ENCODE measurements at places on chromosomes 2 and 18.

- DNase-seq: peak; percentile 69
Observed at GRCh38 chr2:224882291-224883171, 159.7 kb downstream of the DOCK10 start.

DNA sequence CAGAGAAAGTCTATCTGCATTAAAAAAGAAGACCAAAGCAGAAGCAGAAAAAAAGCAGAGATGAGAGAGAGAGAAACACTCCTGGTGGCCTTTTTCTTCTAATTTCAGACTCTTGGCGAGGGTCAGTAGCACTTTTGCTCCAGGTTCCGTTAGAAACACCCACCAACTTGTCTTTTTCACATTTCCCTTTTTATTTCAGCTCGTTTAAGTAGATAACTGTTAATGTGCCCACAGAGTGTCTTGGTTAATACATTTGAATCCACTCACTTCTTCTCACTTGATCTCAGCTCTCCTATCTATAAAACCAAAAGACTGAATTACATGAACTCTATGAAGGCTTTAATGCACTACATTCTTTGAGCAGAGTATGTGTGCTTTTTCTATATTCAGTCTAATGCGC, 63.1 kb downstream of the AAK1 start:
- no peak for DNase-seq

- DNase-seq: no peak
Observed at GRCh38 chr2:241000831-241001321, 2.5 kb downstream of the SNED1 start.

DNA sequence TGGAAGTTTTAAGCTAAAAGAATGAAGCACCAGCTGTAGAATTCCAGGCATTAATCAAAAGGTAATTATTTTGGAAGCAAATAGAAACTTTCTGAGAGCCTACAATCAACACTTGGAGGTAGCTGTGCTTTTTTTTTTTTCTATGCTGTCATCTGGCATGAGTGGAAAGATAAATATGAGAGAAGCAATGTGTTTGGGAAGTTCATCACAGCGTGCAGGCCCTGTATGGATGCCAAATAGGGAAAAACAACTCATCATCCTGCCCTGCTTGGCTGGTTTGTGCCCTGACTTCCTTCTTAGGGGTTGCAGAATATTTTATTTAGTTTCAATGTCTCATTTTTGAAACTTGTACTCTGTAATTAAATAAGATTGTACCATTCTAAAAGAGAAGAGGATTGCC, 437.4 kb downstream of the PIK3C3 start:
- no peak for DNase-seq

DNA sequence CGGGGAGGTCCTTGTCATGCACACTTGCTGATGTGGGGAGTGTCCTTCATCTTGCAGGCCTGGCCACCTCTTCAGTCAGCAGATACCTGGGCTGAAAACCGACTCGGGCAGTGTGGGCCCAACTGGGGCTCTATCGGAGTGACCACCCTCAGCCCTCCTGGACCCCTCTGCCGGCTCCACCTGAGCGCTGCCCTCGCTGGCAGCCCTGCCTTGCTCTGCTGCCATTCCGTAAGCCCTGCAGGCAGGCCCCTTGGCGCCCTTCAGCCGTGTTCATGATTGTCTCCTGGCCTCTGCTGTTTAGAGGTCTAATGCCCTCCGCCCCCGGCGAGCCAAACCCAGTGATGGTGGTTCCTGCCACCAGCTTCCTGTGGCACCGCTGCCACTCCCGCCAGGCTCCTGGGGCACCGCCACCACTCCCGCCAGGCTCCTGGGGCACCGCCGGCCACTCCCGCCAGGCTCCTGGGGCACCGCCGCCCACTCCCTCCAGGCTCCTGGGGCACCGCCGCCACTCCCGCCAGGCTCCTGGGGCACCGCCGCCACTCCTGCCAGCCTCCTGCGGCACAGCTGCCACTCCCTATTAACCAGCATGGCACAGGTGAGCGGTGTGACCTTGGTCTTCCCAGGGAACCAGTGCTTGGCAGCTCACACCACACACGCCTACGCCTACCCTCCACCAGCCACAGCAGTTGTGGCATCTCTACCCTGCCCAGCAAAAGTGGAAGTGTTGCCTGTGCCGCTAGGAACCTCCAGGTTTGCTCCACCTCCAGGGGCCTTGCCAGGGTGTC, 15.9 kb downstream of the CAPN10 start:
- no peak for DNase-seq

- DNase-seq: no peak
Observed at GRCh38 chr2:190791347-190791975, 89.2 kb upstream of the GLS start.

- no peak for DNase-seq
Observed at GRCh38 chr2:37792366-37792765, 120.9 kb upstream of the CDC42EP3 start.

- DNase-seq: peak; percentile 87
Observed at GRCh38 chr2:9655441-9656269, 24.9 kb upstream of the YWHAQ start.

DNA sequence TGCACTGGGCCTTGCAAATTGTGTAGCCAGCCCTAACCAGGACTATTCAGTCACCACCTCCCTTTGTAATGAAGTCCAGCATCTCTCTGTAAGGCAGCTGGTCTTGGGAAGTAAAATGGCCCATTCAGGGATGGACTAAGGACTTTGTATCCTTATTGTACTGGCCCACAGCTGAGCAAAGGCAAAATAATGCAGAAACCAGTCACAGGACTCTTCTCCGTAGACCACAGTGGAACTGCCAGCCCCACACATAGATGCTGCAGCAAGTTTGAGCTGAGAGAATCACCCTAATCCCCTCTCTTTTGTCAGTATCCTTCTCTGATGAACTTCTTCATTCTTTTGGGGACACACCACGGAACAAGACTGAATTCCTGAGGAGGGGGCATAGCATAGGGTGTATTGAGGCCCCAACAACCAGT, 73.6 kb upstream of the RTN4 start:
- DNase-seq: no peak

DNA sequence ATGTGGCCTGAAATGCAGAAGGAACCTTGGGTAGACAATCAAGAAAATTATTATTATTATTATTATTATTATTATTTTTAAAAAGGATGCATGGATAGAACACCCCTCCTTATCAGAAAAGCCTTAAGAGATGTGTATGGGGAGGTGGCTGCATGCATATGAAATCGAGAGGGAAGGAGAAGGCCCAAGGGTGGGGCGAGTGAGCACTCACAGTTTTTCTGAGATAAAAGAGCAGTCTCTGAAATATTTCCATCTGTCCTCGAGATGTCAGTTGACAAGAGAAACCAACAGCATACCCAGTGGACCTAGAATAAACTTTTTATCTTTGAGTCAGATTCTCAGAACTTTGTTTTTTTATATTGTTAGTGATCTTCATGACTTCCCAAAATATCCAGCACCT, 282.9 kb downstream of the GPD2 start:
- DNase-seq: no peak

GRCh38 chr2:228535396-228535795, 353.9 kb upstream of the SPHKAP start:
- no peak for DNase-seq

GRCh38 chr2:46296216-46296839, 879 bp upstream of the EPAS1 start:
- DNase-seq: no peak

- peak; percentile 37 for DNase-seq
Observed at GRCh38 chr2:159797543-159798375, at the start of gene CD302. Gene CD302, minus strand, starts transcription at chr2:159798208. Its CDS starts 10 bp downstream, at chr2:159798198.

DNA sequence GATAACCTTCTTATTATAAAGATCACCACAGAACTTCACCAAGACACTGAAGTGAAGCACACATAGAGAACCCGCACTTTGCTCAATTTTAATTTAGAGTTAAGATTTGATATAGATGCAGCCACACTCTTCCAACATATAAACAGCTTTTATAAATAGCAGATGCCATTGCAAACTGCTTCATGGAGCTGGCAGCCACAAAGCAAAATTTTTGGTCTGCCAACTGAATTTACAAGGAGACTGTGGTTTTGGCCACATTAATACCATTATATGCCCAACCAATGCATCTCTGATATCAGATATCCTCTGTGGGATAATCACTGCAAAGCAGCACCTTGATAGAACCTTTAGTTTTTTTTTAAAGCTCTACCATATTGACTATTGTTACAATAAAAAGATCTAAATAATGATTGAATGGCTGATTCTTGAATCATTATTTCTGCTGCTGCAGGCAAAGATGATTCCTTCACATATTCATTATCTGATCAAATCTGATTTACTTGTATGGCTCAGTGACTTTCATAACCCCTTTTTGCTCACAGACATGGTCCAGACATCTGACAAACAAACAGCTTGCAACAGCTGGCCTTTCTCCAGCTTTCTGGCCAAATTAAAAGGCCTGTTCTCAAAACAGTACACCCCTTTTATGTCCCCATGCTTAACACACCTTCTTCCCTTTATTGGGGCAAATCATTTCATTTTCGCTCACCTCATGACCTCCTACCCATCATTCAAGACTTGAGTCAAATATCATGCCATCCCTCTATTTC, 88.4 kb downstream of the METTL4 start:
- DNase-seq: no peak

- DNase-seq: no peak
Observed at GRCh38 chr2:217438821-217439220, 564.0 kb downstream of the TNS1 start.

DNA sequence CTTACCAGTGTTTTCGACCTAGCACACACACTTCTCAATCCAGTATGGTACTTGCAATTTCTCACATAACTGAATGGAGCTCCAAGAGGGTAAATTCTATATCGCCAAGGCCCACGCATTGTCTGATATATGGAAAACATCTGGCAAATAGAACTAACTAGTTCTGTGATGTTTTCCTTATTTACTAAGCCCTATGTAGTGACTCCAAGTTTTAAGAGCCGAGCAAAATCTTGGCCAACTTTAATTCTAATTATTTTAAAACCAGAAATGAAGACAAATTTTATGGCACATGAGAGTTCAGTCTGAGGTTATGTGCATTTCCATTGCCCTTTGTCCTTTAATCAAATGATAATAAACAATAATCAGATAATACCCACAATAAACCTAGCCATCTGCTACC, 1119.7 kb upstream of the CNTNAP5 start:
- no peak for DNase-seq

- DNase-seq: no peak
Observed at GRCh38 chr18:68721681-68722583, 7.0 kb upstream of the TMX3 start.

- no peak for DNase-seq
Observed at GRCh38 chr2:160257041-160257742, 57.1 kb upstream of the ITGB6 start.

DNA sequence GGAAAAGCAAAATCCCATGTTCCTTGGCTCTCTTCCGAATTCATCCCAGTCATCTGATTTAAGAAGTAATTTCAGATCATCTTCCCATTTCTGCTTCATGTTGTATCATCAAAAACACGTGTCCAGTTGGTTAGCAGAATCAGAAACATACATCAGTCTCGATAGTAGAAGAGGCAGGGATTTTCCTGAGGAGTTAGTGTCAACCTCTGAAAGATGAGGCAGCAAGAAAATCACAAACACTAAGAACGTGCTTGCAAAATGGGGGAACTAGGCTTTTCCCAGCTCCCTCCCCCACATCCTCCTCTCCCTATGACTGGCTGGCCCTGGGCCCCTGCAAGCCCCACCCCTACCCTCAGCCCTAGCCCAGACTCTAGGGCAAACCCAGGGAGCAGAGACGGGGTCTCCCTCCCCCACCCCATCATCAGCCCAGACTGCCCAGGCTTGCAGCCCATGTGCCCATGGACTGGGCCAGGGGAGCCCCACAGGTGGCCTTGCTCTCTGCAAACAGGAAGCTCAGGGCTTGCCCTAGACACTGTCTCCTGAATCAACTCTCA, 161.0 kb upstream of the ID2 start:
- no peak for DNase-seq

DNA sequence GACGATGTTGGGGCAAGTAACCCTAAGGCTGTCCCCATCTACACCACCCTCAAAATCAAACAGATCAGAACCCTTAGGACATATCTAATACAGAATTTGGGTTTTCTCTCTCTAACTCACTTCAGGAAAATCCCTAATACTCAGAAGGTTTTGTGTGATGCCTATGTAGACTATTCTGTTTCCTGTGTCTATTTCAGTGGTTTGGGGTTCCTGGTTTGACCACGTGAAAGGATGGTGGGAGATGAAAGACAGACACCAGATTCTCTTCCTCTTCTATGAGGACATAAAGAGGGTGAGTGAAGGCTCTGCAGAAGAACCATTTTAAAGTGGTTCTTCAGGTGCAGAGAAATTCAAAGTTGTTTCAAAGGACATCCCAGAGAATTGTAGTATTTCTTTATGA, 16.3 kb downstream of the SULT1C2 start:
- DNase-seq: no peak

DNA sequence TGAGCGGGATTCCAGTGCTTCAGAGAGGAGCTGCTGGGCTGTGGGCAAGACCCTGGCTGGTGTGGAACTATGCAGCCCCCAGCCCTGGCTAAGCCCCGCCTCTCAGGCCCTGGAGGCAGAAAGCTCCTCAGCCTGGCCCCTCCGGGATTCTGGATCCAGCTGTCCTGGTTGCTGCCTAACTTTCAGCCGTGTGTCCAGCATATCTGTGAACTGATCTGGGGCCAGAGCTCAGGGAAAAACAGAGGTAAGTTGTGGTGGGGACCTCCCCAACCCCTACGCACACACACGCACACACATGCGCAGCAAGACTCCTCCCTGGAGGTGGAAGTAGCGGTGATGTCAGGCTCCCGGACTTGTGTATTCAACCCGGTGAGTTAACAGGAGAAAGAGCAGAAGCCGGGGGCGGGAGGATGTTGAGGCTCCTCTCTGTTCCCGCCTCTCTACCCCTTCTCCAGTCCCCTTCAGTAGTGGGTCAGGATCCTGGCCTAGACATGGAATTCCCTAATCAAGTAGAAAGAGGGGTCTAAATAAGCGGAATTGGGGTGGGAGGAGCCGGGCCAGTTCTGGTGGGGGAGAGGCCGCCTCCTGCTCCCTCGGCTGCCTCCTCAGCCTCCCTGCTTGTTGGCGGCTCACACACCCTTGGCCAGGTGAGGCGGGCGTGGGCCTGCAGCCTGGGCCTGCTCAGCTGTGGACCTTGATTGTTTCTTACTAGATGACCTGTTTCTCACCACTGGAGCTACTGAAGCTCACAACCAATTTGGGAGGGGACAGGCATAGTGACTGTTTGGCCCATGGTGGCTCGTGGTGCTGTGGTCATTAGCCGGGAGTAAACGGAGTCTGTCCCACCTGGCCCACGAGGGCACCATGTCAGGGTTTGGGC, 33.4 kb downstream of the SIX2 start:
- no peak for DNase-seq

DNA sequence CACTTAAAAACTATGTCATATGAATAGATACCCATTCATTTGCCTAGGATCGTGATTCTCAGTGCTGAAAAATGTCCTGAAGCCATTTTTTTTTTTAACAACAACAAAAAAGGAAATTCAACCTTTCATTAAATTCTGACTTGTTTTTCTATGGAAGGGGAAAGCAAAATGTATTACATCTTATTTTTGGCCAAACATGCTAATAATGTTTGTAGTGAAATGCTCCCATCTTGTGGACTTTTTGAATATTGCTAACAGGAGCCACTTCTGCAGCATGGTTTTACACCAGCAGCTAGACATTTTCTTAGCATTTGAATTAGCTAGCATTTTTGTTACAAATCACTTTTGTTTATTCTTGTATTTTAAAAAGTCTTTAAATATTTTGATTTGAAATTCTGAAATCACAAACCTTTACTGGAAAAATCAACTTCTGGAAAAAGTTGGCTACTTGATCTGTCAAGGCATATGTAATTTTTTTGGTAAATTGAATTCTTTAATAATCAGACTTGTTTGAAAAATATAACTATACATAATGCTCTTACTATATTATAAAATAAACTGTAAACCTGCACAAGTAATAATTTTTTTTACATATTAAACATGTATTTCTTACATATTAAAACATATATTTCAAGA, 75.8 kb downstream of the KIDINS220 start:
- peak; percentile 4 for DNase-seq
